ENCODE measurements at places on chromosomes 5 and 9. TPM values are rescaled to one million over a fixed set of nuclear protein-coding genes. Genes with fewer than 3 reads are reported as not detected.

GRCh38 chr9:104617418-104617817, 586 bp downstream of the OR13C9 start:
- DNase-seq = no peak
- H3K27ac ChIP-seq = no peak overlapping the region
- no peak overlapping the region for H3K4me3 ChIP-seq
- H3K4me1 ChIP-seq = no peaks in the 10 kb centered on the region

DNA sequence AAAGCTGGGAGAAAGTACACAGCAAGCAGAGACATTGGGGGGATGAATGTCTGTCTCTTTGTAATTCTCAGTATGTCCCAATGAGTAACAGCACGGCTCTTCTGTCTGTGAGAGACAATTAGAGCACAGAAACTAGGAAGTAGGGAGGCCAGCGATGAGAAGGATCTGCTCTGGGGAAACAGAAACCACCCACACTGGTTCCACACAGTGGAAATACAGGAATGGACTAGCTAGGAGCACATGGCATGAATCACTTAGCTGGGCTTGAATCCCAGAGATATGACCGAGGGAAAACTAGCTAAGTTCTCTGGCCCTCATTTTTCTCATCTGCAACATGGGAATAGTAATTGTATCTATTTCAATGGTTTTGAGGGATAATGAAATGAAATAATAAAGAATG, 895.9 kb downstream of the TLE4 start:
- H3K27me3 ChIP-seq = no peaks in the 10 kb centered on the region
- H3K4me3 ChIP-seq = no peak overlapping the region

- H3K36me3 ChIP-seq = no peaks in the 10 kb centered on the region
- H3K27me3 ChIP-seq = peaks cover 2% of the 10 kb centered on the region
- no peak overlapping the region for H3K27ac ChIP-seq
Observed at GRCh38 chr5:172668594-172669071, 27.6 kb downstream of the NEURL1B start.

DNA sequence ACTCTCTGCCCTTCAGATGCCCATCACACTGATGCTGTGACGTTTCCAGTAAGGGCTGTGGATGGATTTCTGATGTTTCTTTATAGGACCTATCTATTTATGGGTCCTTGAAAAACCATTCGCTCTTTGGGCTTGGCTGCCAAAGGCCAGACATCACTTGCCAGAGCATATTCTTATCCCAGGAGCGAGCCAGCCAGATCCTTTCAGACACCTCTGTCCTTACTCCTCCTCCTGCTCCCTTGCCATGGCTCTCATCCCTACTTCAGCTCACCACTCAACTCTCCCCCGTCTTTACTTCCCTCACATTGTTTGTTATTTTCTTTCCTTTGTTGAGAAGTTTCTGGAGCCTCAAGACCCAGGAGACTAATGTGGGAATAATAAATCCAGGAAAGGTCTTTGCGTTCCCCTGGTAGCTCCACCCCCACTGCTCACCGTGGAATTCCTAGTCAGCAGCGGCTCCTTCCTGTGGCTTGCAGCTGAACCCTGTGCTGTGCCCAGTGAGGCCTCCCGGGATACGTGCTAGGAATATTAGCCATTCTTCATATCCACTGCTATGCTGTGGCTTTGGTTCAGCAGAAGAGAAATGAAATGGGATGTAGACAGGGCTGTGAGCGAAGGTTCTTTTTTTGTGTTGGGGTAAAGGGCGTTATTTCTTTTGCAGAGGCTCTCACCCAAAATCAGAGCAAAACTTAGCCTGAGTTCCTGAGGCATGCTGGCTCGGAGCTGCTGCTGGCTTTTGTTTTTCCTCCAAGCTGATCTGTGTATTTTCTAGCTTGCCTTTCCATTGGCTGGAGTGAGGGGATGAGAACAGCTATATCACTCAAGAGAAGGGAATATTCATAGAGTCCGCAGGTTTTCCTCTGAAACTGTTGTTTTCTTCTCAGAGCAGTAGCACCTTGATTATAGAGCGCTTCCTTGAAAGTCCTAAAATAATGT, 171.1 kb downstream of the SAXO1 start:
- no peak overlapping the region for H3K27ac ChIP-seq
- DNase-seq = no peak
- peaks cover 5% of the 10 kb centered on the region for H3K27me3 ChIP-seq
- H3K4me1 ChIP-seq = no peaks in the 10 kb centered on the region
- no peak overlapping the region for H3K4me3 ChIP-seq

DNA sequence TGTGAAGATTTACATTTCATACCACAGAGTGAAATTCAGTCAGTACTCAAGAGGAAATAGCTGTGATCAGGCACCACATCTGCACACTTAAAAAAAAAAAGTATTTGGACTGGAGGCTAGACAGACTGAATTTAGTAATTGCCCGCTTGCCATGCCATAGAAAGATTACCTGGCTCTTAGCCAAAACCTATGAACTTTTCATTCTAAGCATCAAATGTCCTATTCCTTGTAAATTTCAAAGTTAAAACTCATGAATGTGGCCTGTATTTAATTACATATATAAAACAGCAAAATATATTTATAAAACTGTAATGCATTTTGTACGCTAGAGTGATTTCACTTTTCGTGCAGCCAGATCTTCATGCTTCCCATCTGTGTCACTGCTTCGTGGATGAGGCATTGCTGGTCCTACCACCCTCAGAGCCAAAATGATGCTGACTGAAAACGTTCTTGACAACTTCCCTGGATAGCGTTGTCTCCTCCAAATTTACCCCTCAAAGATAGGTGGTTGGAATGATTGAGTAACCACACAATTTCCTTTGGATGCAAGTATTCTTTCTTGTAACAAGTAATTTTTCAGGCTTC, 447.9 kb upstream of the SGCD start:
- H3K27me3 ChIP-seq = no peaks in the 10 kb centered on the region
- H3K4me3 ChIP-seq = no peak overlapping the region
- no peak overlapping the region for H3K27ac ChIP-seq
- no peaks in the 10 kb centered on the region for H3K4me1 ChIP-seq
- no peaks in the 10 kb centered on the region for H3K36me3 ChIP-seq

DNA sequence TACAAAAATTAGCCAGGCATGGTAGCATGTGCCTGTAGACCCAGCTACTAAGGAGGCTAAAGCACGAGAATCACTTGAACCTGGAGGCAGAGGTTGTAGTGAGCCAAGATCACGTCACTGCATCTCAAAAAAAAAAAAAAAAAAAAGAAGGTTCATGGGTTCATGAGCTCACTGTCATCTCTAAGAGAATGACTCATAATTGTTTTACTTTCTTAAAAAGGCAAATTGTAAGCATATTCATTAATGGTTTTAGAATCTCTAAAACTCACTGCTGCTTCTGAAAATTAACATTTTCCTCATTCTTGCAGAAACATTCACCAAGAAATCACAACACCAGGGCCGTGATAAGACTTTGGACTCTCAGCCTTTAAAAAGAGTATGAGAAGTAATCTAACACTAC, 103.6 kb downstream of the GNA14 start:
- H3K4me1 ChIP-seq = no peaks in the 10 kb centered on the region
- no peak overlapping the region for H3K4me3 ChIP-seq
- H3K36me3 ChIP-seq = peaks cover 2% of the 10 kb centered on the region
- H3K27me3 ChIP-seq = peaks cover 6% of the 10 kb centered on the region

- H3K4me1 ChIP-seq = peaks cover 49% of the 10 kb centered on the region
- H3K27me3 ChIP-seq = no peaks in the 10 kb centered on the region
- no peak for DNase-seq
- H3K4me3 ChIP-seq = peak overlapping the region; percentile 40
- H3K27ac ChIP-seq = peak overlapping the region; percentile 74
- peaks cover 13% of the 10 kb centered on the region for H3K36me3 ChIP-seq
Observed at GRCh38 chr9:131709771-131710431, 30.0 kb downstream of the RAPGEF1 start.

DNA sequence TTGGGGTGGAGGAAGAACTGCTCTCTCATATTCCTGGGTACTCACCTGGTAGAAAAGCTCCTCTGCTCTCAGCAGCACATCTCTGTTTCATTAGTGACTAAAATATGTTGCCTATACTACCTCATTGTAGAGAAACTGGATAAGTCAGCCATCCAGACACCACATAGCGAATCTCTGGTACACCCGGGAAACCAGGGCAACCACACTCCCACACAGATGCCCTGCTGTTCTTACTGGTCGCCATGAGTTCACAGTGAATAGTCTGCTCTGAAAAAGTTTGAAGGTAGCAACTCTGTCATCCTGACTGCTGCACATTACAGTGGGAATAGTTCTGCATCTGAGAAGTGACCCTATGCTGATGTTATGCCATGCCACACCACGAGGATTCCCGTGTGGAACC, 135.0 kb downstream of the ENTREP1 start:
- no peak overlapping the region for H3K4me3 ChIP-seq
- H3K27me3 ChIP-seq = peaks cover 3% of the 10 kb centered on the region
- no peak overlapping the region for H3K27ac ChIP-seq
- no peaks in the 10 kb centered on the region for H3K36me3 ChIP-seq

DNA sequence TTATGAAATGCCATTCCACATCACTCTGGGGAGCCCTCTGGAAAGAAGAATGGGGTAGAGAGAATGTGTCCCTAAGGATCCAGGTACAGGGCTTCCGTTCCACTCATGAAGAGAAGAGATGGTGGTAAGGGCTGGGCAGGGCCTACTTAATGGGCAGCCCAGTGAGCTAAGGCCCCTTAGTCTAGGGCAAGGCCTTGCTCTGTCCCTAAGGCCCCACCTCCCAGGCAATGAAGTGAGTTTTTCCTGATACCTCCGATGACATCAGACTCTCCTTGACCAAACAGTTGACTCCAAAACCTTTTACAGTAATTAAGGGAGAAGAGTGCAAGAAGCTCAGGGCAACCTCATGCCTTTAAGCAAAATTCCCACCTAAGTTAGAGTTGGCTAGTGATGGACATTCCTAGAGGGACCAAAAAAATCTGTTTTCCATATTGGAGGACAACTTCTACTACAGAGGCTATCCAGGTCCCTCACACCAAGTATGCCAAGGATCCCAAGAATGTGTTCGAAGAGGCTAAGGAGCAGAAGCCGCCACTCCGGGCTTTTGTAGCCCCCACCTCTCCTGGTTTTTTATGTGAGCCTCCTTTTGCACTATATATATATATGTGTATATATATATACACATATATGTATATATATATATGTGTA, 5.9 kb downstream of the KLF9 start:
- no peak for DNase-seq
- peaks cover 66% of the 10 kb centered on the region for H3K4me1 ChIP-seq

DNA sequence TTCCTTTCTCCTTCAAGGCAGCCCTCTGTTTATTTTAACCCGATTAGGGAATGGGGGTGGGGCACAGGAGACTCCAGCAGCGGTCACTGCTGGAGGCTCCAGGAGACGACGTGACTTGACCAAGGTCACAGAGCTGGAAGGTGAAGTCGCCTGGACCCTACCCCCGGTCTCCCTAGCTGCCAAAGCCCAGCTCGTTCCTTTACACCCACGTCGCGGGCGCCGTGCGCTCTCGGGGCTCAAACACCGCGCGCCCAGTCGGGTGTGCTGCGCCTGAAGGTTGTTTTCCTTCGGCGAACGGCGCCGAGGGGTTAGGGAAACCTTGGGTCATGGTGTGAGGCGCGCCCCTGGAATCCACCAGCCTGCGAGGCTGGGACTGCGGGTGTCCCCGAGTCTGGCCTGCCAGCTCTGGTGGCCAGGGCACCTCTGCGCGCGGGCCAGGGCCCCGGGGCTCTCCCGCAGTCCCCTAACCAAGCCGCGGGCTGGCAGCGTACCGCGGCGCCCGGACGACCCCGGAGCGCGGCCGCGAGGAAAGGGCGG, 747 bp upstream of the UNC5A start:
- peak overlapping the region; percentile 63 for H3K4me3 ChIP-seq
- H3K27ac ChIP-seq = no peak overlapping the region
- no peak for DNase-seq
- H3K36me3 ChIP-seq = no peaks in the 10 kb centered on the region
- peaks cover 14% of the 10 kb centered on the region for H3K4me1 ChIP-seq
- peaks cover 60% of the 10 kb centered on the region for H3K27me3 ChIP-seq

- no peaks in the 10 kb centered on the region for H3K36me3 ChIP-seq
- no peak overlapping the region for H3K27ac ChIP-seq
- H3K4me3 ChIP-seq = no peak overlapping the region
- DNase-seq = no peak
- H3K4me1 ChIP-seq = no peaks in the 10 kb centered on the region
- H3K27me3 ChIP-seq = peaks cover 2% of the 10 kb centered on the region
Observed at GRCh38 chr5:158482125-158482524, 617.6 kb downstream of the EBF1 start.

DNA sequence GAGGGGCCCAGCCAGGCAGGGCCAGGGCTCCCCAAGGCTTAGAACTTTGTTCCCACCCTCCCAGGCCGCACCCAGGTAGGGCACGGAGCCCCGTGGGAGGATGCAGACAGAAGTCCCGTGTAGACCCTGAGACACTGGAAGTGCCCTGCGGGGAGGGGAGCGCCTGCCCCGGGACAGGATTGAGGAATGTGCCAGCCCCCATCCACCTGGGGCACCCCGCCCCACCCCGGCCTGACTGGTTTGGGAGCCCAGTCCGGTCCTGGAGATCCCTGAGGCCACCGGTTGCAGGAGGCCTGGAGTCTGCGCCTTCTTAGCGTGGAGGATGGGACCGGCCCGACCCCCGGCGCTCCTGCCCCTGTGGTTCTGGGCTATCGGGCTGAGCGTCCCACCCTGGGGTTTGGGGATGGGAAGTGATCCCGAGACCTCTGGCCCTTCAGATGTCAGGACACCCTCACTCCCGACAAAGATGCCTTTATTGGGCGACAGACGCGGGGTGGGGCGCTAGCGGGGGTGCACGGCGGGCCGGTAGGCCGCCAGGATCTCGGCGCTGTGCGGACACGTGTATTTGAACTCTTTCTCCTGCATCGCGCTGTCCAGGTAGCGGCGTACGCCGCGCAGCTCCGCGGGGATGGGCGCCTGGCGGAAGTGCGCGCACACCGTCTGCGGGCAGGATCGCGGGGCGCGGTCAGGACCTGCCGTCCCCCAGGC, 2.0 kb downstream of the CLIC3 start:
- H3K4me3 ChIP-seq = no peak overlapping the region
- peaks cover 29% of the 10 kb centered on the region for H3K4me1 ChIP-seq
- no peak overlapping the region for H3K27ac ChIP-seq
- H3K27me3 ChIP-seq = peaks cover 10% of the 10 kb centered on the region
- H3K36me3 ChIP-seq = peaks cover 2% of the 10 kb centered on the region

DNA sequence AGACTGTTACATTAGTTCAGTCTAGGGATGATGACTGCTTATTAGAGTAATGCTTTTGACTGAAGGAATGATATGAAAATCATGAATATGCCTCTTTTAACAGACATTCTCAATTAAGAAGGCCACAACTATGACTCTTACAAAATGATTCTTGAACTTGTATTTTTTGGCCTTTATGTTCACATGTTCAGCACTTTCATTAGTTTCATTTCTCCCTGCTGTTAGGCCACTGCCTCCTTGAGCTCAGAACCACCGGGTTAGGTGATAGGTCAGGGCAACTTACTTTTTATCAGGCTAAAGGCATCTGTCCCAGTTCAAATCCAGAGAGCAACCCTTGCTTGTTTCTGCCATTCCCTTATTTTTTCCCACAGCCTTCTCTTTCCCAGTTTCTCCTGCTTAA, 235.2 kb upstream of the ELL2 start:
- no peaks in the 10 kb centered on the region for H3K36me3 ChIP-seq
- peaks cover 9% of the 10 kb centered on the region for H3K27me3 ChIP-seq
- H3K27ac ChIP-seq = no peak overlapping the region
- H3K4me1 ChIP-seq = peaks cover 1% of the 10 kb centered on the region

Gene LYSMD3
- 22.0 TPM for total RNA-seq

Gene KIF4B
- total RNA-seq = not detected

Gene MSMP
- not detected for total RNA-seq

Gene ADAMTS12
- total RNA-seq = not detected

Data from activated naive CD8-positive, alpha-beta T cell treated with anti-CD3 and anti-CD28 coated beads, Interleukin-2, amount 10 ng/mL, durations not matched to agents 7 days and 5 days (primary cell).